ENCODE measurements at places on chromosomes 12 and 14.

- DNase-seq, result no peak
These were observed 93.4 kb upstream of the SLCO1C1 start for GRCh38 chr12:20601668-20602280.

DNA sequence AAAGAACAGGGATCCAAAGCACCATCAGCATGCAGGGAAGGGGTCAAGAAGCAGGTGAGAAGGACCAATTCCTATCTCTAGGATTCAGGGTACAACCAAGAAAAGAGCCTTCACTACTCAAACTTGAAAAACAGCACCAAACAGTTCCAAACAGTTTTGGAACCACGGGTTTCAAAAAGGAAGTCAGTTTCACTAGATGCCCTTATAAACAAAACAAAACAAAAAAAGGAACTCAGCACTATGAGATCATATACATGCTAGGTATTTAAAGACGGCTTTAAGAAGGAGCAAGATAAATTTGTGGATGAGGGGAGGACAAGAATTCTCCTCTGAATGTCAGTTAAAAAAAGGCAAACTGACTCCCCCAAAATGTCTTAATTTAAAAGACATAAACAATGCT lies 6.0 kb downstream of the INSM2 start:
- DNase-seq, result no peak

DNA sequence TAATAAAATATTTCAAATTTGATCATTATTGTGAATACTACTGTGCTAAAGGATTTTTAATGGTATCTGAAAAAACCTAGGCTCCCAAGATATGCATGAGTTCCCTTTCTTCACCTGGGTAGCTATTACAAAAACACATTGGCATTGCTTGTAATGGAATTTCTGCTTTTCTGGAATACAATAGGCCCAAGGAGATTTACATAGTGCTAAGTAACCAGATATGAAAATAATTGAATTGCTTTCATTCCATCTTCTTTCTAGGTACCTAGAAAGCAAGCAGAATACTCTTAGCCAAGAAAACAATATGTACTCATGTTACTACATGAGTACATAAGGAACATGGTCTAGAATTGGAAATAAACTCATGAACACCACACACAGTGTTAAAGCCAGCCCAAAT lies 291.9 kb downstream of the KCNC2 start:
- no peak for DNase-seq

DNA sequence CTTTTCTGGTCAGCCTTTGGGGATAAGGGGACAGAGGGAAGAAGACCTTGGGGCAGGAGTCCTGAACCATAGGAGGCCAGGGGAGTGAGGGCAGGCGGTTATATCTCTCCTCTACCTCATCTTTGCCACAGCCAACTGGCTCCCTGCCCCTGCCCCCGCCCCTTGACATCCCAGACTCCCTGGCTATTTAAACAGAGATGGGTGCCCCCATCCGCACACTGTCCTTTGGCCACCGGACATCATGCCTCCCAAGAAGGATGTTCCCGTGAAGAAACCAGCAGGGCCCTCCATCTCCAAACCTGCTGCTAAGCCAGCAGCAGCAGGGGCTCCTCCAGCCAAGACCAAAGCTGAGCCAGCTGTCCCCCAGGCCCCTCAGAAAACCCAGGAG lies 1.3 kb downstream of the MYL6B start:
- no peak for DNase-seq

- peak; percentile 11 for DNase-seq
These were observed 25.3 kb downstream of the CMKLR1 start for GRCh38 chr12:108313606-108314351.

DNA sequence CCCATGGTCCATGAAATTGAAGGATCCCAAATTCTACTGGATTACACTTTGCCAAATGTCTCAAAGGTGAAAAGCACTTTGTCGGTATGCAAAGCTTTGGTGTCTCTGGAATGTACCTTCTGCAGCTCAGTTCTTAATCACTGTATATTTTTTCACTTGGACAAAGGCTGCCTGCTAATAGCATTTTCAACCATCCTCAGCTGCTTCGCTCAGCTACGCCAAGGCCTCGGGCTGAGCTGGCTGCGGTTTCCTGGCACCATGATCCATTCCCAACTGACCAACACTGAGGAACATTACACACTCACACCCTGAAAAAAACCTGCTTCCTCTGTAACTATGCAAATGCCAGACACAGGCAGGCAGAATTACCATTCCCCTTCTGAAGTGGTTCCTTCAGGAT lies 335.2 kb downstream of the DPF3 start:
- no peak for DNase-seq

- no peak for DNase-seq
These were observed 31.8 kb upstream of the MIS18BP1 start for GRCh38 chr14:45284802-45285201.

GRCh38 chr12:81723361-81723760 lies 35.8 kb downstream of the PPFIA2 start:
- DNase-seq, result no peak

- DNase-seq, result peak; percentile 42
These were observed 3.0 kb downstream of the SELPLG start for GRCh38 chr12:108630481-108631207.
